ENCODE measurements at places on chromosomes 7 and 10.

GRCh38 chr7:41478187-41478586 is 224.7 kb downstream of the INHBA start:
- DNase-seq: no peak

GRCh38 chr10:132716691-132717490 is 69.1 kb downstream of the NKX6-2 start:
- no peak for DNase-seq

DNA sequence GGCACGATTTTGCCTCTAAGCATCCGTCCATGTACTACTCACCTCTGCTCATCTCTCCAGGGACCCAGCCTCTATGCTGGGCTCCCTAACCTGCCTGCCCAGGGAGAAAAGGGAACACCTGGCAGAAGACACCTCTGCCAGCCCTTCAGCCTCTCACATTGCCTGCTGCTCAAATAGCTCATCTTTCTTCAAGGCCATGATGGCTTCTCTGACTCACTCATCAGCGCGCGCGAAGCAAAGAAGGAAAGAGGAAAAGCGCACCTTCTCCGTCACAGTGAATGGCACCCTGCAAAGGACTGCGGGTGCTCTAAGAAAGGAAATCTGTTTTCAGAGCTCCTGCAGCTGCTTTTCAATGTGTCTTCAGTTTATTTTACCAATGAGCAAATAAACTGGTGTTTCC is 174.0 kb downstream of the PRKAG2 start:
- DNase-seq: no peak

DNA sequence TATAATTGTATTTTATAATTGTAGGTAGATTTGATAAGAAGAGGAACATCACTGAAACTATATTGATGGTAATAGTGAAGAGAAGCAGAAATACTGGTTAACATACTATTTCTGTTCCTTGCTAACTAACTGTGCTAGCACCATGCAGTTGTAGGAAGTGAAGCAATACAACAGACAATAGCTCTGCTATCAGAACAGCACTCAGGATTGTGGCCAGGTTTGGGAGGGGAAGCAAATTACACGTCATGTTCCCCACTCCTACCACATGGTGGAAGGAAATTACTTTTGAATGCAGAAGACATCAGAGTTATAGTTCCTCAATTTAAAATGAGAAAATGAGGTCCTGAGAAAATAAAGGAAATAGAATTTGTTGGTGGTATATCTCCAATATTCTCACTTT is 151.1 kb downstream of the DGKB start:
- DNase-seq: no peak

- DNase-seq: no peak
These were observed 39.2 kb upstream of the HPS1 start for GRCh38 chr10:98485959-98486358.

- peak; percentile 29 for DNase-seq
These were observed 534 bp downstream of the PSMA2 start for GRCh38 chr7:42931447-42931833.

GRCh38 chr7:126699707-126700106 is 553.0 kb downstream of the GRM8 start:
- DNase-seq: no peak

GRCh38 chr10:88693392-88694020 is 12.5 kb upstream of the LIPK start:
- DNase-seq: peak; percentile 7

DNA sequence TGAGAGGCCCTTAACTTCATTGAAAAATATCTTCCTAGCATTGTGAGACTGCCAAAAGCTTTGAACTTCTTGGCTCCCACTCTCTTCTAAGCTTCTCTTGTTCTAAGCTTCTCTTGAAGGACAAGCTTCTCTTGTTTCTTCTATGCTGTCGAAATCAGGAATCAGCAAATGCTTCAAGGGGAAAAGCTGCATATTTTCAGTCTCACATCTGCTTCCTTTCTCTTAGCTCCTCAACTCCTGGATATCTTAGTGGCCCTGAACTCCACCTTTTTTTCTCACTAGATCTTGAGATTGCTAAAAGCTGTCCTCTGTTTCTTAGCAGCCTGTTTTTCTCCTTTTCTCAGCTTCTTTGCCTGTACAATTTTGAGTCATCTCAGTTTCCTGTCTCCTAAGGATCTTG is 73.0 kb downstream of the NEUROD6 start:
- DNase-seq: no peak

DNA sequence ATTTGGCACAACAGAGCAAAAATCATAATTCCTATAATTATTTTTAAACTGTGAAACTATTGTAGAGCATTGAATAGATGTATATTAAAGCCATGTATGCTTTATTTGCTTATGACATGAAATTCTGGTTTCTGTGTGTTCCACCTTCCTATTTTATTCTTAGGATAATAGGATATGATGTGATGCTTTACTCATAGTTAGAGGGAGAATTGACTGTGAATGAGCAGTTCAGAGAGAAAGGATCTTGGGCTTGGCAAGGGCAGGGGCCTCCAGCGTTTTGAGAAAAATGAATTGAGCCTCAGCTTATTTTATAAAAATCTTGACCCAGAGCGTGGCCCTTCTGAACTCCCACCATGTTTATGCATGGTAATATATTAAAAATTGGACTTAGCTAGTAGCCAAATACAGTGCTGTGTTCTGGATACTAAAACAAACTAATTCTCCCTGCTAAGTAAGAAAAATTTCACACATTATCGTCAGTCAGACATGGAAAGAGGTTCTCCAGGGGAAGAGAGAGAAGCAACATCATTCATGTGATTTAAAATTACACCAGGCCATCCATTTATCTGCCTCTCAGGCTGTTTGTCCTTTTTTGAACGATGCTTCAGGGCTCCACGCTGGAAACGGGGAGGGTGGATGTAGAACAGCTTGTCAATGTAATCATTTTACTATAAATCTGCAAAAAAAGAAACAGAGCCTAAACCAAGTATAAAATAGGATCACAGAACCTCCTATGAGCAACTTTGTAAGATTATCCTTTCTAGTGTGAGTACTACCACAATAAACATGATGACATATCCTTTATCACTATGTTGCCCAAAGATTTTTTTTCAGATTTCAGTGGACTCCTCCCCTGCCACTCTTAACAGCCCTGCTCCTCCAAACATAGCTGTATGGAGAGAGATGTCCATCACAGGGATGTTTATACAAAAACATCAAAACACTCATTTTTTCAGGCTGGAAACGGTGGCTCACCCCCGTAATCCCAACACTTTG is 258.1 kb upstream of the C7orf33 start:
- no peak for DNase-seq

Measured in pons (tissue), 1 donor.